Kidney (tissue), 22 donors: ENCODE measurements at places on chromosomes 7 and 10. TPM values are rescaled to one million over a fixed set of nuclear protein-coding genes. Genes with fewer than 3 reads are reported as not detected.

DNA sequence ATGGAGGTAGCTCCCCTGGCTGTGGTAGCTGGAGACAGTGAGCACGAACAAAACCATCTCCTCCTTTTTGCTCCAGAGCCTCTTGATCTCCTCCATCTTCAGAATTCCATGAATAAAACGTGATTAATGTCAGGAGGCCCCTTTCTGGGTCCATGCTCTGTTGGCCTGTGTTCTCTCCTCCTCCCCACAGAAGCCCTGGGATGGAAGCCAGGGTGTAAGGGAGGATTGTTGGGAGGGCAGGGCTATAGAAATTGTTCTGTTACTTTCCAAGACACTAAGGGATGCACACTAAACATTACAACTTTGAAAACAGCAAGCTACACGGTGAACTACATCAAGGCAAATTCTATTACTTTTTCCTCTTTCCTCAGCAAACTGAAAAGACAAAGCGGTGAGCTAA lies 96.3 kb downstream of the RNF216 start:
- no peaks in the 10 kb centered on the region for H3K27me3 ChIP-seq
- H3K4me1 ChIP-seq = no peaks in the 10 kb centered on the region
- H3K4me3 ChIP-seq = no peak overlapping the region
- peaks cover 3% of the 10 kb centered on the region for H3K36me3 ChIP-seq

DNA sequence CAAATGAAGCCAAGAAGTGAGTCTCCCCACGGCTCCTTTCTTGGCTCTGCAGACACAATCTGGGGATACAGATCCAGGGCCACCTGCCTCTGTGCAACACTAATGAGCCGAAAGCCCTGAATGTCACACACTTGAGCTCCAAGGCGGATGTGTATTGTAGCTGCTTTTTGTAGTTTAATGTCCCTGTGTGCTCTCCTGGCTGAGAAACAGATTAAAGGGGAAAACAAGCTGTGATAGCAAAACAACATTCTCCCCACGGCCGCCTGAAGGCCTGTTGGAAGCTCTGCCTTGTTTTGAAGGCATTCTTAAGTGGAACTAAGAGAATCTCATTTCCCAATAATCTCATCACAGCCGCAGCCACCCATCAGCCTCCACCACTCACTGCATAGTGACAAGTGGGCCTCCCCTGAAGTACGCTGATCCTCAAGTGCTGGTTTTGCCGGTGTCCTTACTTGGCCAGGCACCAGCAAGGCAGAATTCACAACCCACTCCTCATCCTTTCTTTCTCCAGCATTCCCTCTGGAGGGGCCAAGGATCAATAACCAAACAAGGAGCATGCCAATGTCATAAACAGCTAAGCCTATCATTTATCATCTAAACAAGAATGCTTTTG lies 44.4 kb upstream of the AMPH start:
- no peak overlapping the region for H3K4me3 ChIP-seq
- H3K36me3 ChIP-seq = no peaks in the 10 kb centered on the region
- DNase-seq = no peak
- H3K27me3 ChIP-seq = no peaks in the 10 kb centered on the region
- no peak overlapping the region for H3K27ac ChIP-seq
- no peaks in the 10 kb centered on the region for H3K4me1 ChIP-seq

DNA sequence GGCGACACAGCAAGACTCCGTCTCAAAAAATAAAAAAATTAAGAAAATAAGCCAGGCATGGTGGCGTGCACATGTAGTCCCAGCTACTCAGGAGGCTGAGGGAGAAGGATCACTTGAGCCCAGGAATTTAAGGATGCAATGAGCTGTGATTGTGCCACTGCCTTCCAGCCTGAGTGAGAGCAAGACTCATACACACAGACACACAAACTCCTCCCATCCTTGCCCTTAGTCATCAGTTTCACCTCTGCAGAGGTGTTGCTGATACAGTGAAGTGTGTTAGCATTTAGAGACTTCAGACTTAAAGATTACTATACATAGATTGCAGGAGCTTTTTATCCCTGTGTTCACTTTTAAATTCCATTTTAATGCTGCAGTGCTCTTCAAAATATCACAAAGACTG lies 5.5 kb upstream of the H2AZ2 start:
- H3K27me3 ChIP-seq = no peaks in the 10 kb centered on the region
- no peak overlapping the region for H3K27ac ChIP-seq
- H3K4me3 ChIP-seq = no peak overlapping the region
- DNase-seq = no peak
- H3K36me3 ChIP-seq = no peaks in the 10 kb centered on the region

DNA sequence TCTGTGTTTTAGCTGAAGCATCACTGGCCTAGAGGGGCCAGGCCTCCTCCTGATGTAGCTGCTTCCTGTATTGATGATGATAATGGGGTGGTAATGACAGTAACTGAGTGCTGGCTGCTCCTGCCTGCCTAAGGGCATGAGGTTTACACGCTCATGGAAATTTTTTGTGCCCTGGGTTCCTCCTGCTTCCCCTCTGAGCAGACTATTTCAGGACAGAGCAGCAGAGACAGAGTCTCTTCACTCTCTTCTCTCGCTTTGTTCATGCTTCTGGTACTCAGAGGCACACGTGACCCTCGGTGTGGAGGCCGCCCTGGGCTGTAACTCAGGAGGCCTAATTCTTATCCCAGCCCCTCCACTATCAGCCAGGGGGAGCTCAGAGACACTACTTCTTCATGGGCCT lies 27.9 kb downstream of the LRRC20 start:
- H3K4me1 ChIP-seq = peaks cover 5% of the 10 kb centered on the region
- no peaks in the 10 kb centered on the region for H3K36me3 ChIP-seq
- no peak overlapping the region for H3K27ac ChIP-seq

DNA sequence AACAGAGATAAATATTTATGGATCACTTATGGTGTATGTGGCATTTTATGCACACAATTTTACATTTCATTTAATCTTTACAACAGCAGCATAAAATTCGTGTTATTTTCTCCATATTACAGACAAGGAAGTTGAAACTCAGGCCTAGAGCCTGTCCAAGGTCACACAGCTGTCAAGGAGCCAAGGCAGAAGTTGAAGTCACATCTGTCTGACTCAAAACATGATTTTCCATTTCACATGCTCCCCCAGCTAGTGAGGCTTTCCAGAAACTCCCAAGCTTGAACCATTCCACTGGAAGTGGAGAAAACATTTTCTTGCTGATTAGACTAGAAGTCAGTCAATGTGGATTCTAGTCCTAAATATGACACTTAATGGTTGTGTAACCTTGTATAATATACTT lies 110.5 kb downstream of the HECTD2 start:
- H3K27ac ChIP-seq = no peak overlapping the region
- H3K4me1 ChIP-seq = peaks cover 3% of the 10 kb centered on the region
- DNase-seq = no peak
- no peak overlapping the region for H3K4me3 ChIP-seq

The NPC1L1 gene
- total RNA-seq = 0.88 TPM

DNA sequence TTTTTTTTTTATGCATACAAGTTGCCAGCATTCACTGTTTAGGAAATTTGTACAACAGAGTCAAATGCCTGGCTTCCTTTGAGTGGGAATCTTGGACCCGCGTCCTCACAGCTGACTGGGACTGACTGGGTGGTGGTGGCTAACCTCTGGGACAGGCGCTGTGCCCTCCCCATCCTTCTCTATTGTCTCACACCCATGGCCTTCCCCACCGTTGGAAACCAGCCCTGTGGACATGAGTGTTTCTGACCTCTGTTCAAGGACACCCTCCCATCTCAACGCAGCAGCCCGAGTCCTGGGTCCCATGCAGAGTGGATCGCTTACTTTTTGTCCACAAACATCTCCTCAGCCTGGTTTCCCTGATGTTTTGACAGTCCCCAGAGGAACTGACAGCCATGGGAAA lies 125.1 kb upstream of the PPIF start:
- H3K27me3 ChIP-seq = no peaks in the 10 kb centered on the region
- peaks cover 20% of the 10 kb centered on the region for H3K36me3 ChIP-seq
- peak overlapping the region; percentile 83 for H3K27ac ChIP-seq
- no peak for DNase-seq

- DNase-seq = no peak
- H3K36me3 ChIP-seq = peaks cover 16% of the 10 kb centered on the region
- no peaks in the 10 kb centered on the region for H3K4me1 ChIP-seq
- H3K27ac ChIP-seq = no peak overlapping the region
Measured at GRCh38 chr10:99742254-99742653, 10.2 kb downstream of the CUTC start.

The COL1A2 gene
- total RNA-seq = 149 TPM

GRCh38 chr7:82273886-82274285 lies 169.7 kb downstream of the CACNA2D1 start:
- no peak overlapping the region for H3K4me3 ChIP-seq
- H3K27me3 ChIP-seq = no peaks in the 10 kb centered on the region
- no peak for DNase-seq

- H3K27me3 ChIP-seq = peaks cover 43% of the 10 kb centered on the region
- H3K36me3 ChIP-seq = no peaks in the 10 kb centered on the region
- H3K4me3 ChIP-seq = no peak overlapping the region
- no peaks in the 10 kb centered on the region for H3K4me1 ChIP-seq
- H3K27ac ChIP-seq = no peak overlapping the region
- no peak for DNase-seq
Measured at GRCh38 chr7:156998988-156999957, 11.2 kb downstream of the MNX1 start.

DNA sequence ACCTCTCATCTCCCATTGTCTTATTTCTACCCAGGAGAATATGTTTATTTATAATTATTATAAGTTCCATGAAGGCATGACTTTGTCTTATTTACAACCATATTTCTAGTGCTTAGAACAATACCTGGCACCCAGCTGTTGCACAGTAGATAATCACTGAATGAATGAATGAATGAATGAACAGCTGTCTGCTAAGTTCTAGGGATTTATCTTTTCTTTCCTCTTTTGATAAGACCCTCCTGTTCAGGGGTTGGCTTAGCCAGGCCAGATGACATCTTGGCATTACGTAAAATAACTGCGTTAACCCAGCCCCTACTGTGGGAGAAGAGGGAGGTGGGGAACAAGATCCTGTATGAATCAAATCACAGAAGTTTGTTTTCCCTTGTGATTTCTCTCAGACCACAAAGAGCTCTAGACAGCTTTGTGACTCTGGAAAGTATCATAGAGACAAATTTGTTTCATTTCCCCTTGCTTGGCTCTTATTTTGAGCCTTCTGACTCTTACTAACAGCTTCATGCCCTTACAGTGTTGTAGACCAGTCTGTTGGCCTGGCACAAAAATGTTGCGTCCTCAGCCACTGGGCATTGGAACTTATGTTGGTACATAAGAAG lies 8.4 kb downstream of the ZNF862 start:
- H3K27me3 ChIP-seq = no peaks in the 10 kb centered on the region
- no peak for DNase-seq
- no peaks in the 10 kb centered on the region for H3K4me1 ChIP-seq
- no peak overlapping the region for H3K4me3 ChIP-seq
- H3K36me3 ChIP-seq = no peaks in the 10 kb centered on the region

GRCh38 chr7:147771344-147771743 lies 819.2 kb upstream of the C7orf33 start:
- H3K27ac ChIP-seq = no peak overlapping the region
- H3K36me3 ChIP-seq = no peaks in the 10 kb centered on the region
- no peak overlapping the region for H3K4me3 ChIP-seq
- DNase-seq = no peak

- peak; percentile 87 for DNase-seq
- H3K36me3 ChIP-seq = no peaks in the 10 kb centered on the region
- H3K27me3 ChIP-seq = peaks cover 2% of the 10 kb centered on the region
- H3K27ac ChIP-seq = no peak overlapping the region
- H3K4me3 ChIP-seq = no peak overlapping the region
Measured at GRCh38 chr10:133044401-133044811, 43.3 kb upstream of the ADGRA1 start.

DNA sequence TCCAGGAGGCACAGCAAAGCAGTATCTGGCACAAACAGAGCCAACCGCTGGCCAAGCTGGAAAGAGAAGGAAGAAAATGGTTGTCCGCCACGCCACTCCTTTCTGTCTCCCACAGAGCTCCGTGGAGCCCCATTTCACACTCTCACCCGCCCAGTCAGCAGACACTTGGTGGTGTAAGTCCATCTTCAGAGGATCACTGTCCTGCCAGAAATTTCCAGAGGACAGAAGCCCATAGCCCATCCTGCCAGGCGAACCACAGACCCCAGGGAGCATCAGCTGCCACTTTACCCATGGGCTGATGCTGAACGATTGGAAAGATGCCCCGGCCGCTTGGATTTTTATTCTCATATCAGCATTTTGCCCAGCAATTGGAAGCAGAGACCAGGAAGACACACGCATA lies 144.7 kb upstream of the LYZL2 start:
- no peaks in the 10 kb centered on the region for H3K27me3 ChIP-seq
- no peak overlapping the region for H3K4me3 ChIP-seq
- H3K36me3 ChIP-seq = no peaks in the 10 kb centered on the region
- no peak overlapping the region for H3K27ac ChIP-seq
- DNase-seq = no peak

GRCh38 chr7:3518546-3518945 lies 217.5 kb downstream of the SDK1 start:
- no peaks in the 10 kb centered on the region for H3K27me3 ChIP-seq
- DNase-seq = no peak
- no peak overlapping the region for H3K27ac ChIP-seq
- no peak overlapping the region for H3K4me3 ChIP-seq
- H3K4me1 ChIP-seq = no peaks in the 10 kb centered on the region

DNA sequence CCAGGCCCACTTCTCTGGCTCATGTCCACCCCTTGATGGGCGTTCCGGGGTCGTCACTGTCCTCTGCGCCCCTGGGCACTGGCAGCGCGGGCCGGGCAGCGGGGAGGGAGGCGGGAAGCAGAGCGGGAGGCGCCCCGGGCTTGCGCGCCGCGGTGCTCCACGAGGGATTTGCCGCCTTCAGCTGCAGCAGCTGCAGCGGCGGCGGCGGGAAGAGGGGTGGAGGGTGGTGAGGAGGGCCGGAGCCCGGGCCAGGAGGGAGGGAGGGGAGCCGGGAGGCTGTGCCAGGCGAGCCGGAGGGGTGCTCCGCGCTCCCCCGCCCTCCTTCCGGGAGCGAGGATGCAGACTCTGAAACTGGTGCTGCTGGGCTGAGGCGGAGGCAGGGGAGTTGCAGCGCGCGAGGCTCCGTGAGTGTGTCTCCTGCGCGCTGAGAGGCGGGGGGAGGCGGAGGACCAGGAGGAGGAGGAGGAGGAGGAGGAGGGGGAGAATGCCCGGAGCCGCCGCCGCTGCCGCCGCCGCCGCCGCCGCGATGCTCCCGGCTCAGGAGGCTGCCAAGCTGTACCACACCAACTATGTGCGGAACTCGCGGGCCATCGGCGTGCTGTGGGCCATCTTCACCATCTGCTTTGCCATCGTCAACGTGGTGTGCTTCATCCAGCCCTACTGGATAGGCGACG lies at the start of gene LHFPL3:
Gene LHFPL3 (plus strand): TSS at position 308 of the 674 bp plus-strand sequence.
- DNase-seq = peak; percentile 59
- H3K4me3 ChIP-seq = no peak within 1 kb of the TSS
- H3K27ac ChIP-seq = no peak within 1 kb of the TSS
- no peaks in the 10 kb centered on the region for H3K4me1 ChIP-seq

The GRID1 gene
- 1.4 TPM for total RNA-seq

- no peak for DNase-seq
- H3K27ac ChIP-seq = no peak overlapping the region
- H3K27me3 ChIP-seq = no peaks in the 10 kb centered on the region
- peaks cover 6% of the 10 kb centered on the region for H3K4me1 ChIP-seq
- H3K4me3 ChIP-seq = no peak overlapping the region
Measured at GRCh38 chr7:132248841-132249240, 327.4 kb downstream of the PLXNA4 start.

The LRRC4 gene
- total RNA-seq = 1.6 TPM

GRCh38 chr10:53601260-53601875 lies 828.8 kb upstream of the MBL2 start:
- H3K4me3 ChIP-seq = no peak overlapping the region
- H3K36me3 ChIP-seq = no peaks in the 10 kb centered on the region
- no peak overlapping the region for H3K27ac ChIP-seq
- no peaks in the 10 kb centered on the region for H3K27me3 ChIP-seq
- DNase-seq = peak; percentile 55
